ENCODE measurements at places on chromosomes 3 and 15.
A peak's percentile ranks its signal among the peaks of the same experiment; 100 is the strongest.

DNA sequence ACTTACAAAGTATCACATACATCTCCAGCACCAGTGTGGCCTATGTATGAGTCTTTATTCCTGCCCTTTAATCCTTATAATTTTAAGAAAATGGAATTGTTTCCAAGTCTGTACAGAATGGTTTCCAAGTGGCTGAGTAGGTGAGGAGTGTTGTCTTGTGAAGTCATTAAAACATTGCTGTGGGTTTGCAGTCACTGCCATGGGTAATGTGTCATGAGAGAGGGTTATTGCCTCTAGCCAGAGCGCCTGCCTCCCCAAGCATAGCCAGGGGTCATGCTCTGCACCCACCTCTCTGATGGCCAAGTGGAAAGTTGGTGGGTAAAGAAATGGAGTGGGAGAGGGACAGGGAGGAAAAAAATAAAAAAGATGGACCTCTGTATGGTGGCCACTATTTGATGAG is 25.3 kb downstream of the TRAK1 start:
- DNase-seq = peak; percentile 53

DNA sequence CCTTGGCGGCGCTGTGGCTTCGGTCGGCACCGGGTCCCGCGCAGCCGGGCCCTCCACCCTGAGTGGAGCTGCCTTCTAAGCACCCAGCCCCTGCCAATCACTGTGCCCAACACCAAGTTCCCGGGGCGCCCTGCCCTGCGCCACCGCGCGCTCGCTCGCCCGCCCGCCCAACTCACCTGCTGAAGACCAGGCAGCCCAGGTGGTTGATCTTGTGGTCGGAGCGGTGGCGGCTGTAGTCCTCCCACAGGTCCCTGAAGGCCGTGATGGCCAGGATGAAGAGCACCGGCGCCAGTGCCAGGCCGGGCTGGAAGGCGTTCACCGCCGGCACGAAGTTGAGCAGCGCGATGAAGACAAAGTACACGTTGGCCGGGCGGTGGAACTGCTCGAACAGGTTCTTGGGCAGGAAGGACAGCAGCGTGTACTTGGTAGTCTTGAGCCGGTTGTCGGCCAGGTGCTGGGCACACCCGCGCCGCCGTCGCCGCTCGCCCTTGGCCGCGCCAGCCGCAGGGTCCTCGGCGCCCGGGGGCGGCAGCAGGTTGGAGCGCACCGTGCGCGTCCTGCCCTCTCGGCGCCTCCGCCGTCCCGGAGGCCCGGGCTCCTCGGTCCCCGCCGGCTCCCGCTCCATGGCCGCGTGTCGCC is 536 bp downstream of the ATP10A start:
- peak; percentile 73 for DNase-seq

GRCh38 chr3:12165909-12166308 is 7.2 kb upstream of the TIMP4 start:
- no peak for DNase-seq

GRCh38 chr15:89912674-89913396 is at the start of gene ARPIN:
ARPIN (minus strand) TSS chr15:89912952; CDS start chr15:89912835, 117 bp downstream.
- peak; percentile 76 for DNase-seq

DNA sequence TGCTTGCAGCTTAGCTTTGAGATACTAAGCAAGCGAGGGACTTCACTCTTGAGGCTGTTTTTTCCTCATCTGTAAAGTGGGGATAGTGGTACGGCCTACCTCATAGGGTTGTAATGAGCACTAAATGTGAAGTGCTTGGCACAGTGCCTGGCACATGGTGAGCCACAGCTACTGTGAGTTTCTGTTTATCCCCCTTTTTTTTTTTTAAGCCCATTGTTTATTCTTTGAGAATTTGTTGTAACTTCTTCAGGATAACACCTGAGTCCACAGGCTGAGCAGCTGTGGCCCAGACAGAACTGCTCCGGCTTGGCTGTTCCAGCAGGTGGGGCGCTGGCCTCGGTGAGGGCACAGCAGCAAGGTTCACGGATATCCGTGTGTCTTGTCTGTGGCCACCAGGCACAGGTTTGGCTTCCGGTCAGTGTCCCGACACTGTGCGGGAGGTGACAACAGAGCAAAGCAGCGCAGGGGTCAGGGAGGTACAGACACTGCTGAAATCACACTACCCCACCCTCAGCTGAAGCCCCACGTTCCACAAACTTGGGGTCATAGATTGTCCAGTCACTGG is 7.3 kb upstream of the ISG20 start:
- no peak for DNase-seq

GRCh38 chr3:155392138-155392537 is 98.7 kb upstream of the STRIT1 start:
- no peak for DNase-seq

DNA sequence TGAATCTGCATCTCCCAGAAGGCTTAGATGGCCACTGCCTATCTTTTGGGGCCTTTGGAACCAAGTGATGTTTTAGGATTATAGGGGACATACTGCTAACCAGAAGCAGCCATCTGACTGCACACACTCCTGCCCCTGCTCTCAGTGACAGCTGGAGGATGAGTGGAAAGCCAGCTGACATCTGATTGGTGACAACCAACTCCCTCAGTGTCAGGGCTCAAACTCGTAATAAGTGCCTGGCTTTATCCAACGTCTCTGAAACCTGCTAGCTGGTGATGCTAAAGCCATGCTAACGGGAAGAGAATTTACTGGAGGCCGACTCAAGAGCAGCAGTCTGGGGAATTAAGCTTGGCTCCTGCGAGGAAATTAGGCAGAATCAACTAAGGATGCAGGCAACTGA is 35.1 kb downstream of the KY start:
- no peak for DNase-seq

- no peak for DNase-seq
These were observed 11.0 kb downstream of the GTF2A2 start for GRCh38 chr15:59646277-59646676.

GRCh38 chr3:113129168-113129567 is 82.2 kb upstream of the BOC start:
- DNase-seq = no peak

DNA sequence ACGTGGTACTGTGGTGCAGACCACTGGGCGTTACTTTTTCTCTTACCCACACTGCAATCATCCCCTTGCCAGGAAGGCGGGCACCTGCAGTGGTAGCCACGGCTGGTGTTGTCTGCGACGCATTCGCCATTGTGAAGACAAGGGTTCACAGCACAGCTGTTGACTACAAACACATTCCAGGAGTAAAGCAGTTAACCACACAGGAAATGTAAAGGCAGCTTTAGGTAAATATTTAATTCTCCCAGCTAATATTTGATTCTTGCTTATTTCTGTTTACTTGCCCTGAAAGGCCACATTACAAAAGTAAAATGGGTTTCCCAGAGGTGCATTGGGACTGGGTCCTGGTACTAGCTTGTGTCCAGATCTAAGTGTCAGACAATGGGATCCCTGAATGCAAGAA is 45.4 kb downstream of the HEG1 start:
- DNase-seq = no peak

DNA sequence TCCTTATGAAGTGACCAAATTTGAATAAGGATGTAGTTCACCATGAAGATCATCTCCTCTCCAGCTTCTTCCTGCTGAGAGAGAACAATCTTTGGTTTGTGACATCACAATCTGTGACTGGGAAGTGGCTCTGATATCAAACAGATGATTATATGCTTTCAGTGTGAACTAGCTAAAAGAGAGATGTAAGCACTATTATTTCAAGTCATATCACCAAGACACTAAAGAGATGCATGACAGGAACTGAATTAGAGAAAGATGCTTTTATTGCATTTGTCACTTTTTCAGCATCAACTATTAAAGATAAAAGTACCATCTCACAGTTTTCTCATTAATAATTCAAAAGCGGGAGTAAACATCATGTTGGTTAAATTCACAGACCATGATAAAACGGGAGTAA is 3.5 kb downstream of the CHRM5 start:
- DNase-seq = no peak

DNA sequence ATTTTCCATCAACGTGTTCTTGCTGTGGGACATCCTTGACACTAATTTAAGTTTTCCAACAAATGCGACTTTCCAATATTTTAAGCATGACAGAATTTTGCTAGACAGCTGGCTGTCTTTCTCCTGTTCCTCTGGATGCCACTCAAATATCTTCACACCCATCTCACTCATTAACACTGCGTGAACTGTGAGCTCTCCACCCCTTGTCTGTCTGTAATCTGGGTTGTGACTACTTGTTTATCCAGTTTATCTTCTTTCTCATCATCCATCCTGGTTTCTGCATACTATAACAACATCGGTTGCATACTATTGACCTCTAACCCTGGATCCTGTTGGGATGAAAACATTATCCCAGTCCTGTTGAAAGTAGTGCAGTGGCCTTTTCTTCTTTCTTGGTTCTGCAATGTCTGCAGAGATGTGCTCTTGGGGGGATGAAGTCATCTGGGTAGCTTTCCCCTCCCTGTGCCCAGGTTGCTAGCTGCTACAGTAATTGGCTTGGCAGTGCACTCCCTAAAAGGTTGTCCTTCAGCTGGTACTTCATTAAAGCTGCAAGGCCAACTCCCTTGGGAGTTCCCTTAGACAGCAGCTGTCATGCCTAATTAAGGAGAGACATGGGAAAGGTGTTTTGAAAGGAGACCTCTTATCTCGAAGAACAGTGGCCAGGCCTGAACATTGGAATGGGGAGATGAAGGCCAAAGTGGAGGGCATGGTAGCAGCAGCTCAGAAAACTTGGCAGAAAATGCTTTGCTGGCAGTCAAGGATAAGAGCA is 24.7 kb downstream of the KAT2B start:
- DNase-seq = no peak

GRCh38 chr15:40563426-40563825 is 1.4 kb downstream of the CCDC32 start:
- DNase-seq = no peak

DNA sequence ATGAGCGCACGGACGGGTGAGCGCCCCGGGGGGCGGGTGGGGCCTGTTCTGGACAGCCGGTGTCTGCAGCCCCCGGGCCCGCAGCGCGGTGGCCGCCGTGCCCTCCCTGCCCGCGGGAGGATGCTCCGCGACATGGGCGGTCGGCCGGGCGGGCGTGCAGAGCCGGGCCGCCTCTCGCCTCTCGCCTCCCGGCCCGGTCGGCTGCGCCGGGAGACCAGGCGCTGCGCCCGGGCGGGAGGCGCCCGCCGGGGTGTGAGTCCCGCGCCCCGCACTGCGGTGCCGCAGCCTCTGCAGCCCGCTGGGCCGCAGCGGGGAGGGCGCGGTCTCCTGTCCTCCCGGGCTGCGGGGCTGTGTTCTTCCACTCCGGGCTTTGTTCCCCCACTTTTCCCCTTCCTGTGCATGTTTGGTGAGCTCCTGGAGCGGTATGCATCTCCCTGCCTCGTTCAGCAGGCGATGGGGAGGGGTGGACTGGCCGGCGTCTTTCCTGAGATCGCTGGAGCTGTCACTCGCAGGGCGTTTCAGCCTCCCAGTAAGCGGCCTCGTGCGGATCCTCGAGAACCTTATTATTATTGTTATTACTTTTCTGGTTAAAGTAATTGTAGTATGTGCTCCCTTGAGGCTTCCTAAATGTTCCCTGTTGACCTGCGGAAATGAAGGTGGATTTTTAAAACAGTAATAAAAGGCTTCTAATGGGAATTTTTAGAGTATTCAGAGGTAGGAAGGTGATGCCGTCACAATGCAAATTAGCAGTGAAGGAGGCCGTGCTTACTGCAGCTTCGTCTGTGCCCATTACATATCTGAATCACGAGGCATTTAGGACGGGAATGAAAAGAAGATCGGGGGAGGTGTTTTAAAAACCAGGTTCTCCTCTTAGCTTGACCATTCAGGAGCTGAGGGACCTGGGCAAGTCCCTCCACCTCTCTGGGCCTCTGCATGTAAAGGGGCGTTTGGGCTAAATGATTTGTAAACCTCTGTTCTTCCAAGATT is 593 bp downstream of the TMOD2 start:
- peak; percentile 70 for DNase-seq

DNA sequence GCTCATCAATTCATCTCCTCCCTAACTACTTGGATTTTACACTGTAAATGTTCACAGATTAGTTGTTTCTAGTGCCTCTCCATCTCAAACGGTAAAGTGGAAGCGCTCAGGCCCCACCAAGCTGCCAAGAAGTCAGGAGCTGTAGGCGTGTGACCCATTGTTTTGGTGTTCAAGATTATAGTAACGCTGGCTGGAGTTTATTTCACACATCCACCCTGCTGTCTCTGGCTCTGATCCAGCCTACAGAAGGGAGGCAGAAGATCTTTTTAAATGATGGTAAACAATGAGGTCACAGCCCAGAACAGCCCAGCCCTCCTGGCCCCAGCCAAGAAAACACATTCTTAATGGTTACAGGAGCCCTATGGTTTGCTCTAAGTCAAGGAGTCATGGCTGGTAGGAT is 25.7 kb upstream of the GALNT15 start:
- peak; percentile 80 for DNase-seq

DNA sequence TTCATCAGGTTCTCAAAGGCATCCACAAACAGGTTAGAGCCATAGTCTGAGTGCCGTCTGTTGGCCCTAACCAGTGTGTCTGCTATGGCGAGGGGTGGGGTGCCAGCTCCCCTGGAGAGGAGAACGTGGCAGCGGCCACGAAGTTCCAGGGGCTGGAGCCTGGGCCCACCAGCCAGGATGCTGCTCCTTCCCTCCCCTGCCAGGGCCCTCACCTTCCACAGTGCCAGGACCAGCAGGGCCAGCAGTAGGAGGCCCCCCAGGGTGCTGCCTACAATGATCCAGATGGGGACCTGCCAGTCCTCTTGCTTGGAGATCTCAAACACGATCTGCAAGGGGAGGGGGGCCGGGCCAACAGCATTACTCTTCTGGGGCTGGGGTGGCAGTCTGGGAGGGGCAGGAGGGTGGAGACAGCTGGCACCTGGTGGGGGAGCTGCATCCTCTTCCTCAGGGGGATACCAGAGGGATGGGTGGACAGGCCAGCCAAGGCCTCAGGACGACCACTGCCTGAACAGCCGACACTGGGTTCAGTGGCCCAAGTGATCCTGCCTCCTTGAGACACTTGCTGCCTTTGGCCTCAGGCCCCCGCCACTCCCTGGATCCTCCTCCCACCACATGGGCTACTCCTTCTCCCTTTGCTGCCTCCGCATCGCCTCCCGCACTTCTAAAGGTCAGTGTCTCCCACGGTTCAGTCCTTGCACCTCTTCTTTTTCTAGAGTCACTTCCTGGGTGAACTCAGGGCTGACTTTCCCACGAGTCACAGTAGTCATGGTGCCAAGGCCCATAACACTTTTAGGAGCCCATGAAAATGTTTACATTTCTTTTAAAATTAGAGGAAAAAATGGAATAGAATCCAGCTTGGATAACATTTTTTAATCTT is 26.3 kb downstream of the FEM1B start:
- no peak for DNase-seq

- no peak for DNase-seq
These were observed 50.3 kb downstream of the SERPINI1 start for GRCh38 chr3:167785790-167786189.

GRCh38 chr15:23760024-23760423 is 72.9 kb upstream of the NDN start:
- no peak for DNase-seq

- DNase-seq = no peak
These were observed 28.8 kb downstream of the EAF2 start for GRCh38 chr3:121863801-121864200.

DNA sequence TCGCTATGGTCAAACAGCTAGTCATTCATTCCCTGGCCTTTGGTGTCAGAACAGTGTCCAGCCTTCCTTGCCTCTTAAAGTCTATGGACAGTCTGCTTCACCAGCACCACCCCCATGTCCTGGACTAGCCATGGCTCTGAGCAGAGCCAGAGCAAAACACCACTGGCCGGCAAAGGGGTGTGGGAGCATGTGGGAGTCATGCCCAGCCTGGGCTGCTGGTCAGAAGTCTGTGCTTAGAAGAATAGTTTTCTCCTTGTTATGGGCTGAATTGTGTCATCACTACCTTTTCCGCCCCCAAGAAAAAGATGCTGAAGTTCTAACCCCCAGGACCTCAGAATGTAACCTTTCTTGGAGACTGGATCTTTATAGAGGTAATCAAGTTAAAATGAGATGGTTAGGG is 132.9 kb upstream of the LPP start:
- no peak for DNase-seq

- no peak for DNase-seq
These were observed 30.6 kb upstream of the CP start for GRCh38 chr3:149252272-149252671.
